ENCODE measurements at places on chromosomes 1 and 21. TPM values are rescaled to one million over a fixed set of nuclear protein-coding genes. Genes with fewer than 3 reads are reported as not detected.

The SLC9C2 gene
- total RNA-seq, result not detected

The BARHL2 gene
- 0.11 TPM for total RNA-seq

The S100A3 gene
- total RNA-seq, result not detected

The PEAR1 gene
- total RNA-seq, result not detected

The C2CD4D gene
- 0.45 TPM for total RNA-seq

The MRAP gene
- total RNA-seq, result not detected

The ACTA1 gene
- 0.16 TPM for total RNA-seq

The IL20 gene
- not detected for total RNA-seq

DNA sequence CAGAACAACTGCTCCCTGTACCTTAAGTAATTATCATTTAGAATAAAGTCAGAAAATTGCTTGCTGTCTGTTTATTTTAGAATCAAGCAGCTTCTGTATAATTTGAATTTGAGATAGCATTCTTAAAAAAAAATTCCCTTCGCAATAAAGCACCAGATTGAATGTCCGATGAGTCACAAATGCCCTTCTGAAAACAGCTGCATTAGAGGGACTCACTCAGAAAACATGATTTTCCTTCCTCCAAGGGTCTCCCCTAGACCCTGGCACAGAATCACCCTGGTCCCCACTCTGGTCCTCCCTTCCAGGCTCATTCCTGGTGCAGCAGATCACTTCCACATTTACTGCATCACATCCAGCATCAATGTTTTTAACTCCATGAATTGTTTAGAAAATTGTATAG lies 471.1 kb upstream of the VAMP3 start:
- DNase-seq, result no peak

DNA sequence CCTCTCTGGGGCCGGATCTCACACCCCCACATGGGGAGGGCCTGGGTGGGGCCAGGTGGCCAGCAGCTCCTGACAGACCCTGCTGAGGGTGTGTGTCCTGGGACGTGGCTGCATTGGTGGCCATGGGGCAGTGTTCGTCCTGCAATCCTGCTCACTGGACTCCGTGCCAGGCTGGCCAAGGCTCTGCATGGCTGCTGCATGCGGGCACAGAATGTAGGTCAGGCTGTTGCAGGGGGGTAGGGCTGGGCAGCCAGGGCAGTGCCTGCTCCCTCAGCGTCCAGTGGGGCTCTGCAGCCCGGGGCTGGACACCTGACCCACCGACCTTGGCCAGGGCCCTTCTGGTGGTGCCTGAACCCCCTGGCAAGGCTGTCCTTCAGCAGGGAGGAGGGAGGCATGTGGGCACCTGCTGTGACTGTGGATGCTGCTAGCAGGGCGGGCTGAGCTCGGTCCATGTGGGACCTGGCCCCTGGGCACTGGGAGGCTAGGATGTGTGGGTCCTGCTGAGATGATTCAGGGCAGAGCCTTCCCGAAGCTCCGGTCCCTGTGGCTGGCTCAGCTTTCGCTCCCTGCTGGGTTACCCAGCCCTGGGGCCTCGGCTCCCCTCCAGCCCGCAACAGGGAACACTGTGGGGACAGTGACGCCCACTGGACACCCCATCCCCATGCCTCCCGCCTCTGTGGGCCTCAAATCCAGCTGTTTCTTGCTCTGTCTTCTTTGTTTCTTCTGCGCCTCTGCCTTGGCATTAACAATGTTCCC lies 14.9 kb upstream of the PLCH2 start:
- DNase-seq, result no peak

- DNase-seq, result peak; percentile 51
Observed at GRCh38 chr1:177913762-177914540, 55.9 kb downstream of the SEC16B start.

- DNase-seq, result no peak
Observed at GRCh38 chr1:230424391-230425251, 1.5 kb downstream of the PGBD5 start.

DNA sequence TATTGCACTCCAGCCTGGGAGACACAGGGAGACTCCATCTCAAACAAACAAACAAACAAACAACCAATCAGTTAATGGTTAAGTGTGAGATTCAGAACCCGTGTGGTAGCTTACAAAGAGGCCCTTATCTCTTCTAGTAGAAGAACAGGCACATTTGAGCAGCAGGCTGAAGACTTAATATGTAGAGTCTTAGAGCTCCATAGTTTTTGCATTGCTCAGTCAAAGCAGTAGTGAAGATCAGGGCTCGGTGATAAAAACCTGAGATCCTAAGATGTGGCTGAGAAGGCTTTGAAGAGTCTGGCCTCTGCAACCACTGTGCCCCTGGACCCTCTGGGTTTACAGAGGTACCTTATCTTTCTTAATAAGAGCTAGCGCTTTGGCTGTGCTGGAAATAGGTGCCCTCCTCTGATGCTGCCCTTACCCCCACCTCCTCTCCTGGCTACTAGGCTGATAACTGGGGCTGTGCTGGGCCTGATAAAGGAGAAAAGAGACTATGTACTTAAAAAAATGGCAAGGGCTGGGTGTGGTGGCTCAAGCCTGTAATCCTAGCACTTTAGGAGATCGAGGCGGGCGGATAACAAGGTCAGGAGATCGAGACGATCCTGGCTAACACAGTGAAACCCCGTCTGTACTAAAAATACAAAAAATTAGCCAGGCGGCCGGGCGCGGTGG lies 10.5 kb upstream of the UCK2 start:
- DNase-seq, result no peak

DNA sequence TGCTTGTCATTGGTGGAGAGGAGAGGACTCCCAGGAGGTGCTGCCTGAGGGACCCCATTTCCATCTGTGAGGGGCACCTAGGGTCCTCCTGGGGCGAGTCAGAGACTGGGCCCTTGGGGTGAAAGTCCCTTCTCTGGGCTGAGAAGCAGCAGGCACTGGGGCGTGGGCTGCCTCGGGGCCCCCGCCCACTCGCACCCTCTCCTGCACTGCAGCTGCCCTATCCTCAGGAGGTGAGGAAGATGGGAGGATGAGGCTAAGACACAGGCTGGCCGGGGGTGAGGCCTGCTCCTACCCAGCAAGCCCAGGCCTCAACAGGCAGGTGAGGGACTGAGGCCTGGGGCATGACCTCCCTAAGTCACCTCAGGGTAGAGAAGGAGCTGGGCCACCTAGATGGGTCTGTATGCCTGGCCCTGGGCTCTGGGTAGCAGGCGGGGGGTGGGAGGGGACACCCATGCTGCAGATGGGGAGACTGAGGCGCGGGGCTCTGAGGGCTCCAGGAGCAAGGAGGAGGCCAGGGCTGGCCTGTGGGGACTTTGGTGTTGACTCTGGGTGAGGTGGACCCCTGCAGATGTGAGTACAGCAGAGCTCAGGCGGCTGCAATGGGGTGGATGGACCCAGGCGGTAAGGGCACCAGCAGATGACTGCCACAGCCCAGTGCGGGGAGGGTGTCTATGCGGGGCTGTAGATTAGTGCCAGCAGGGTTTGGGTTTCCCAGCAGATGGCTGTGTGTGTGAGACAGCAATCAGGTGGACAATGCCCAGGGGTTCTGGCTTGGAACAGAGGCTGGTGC lies 10.4 kb upstream of the ZNF669 start:
- no peak for DNase-seq

DNA sequence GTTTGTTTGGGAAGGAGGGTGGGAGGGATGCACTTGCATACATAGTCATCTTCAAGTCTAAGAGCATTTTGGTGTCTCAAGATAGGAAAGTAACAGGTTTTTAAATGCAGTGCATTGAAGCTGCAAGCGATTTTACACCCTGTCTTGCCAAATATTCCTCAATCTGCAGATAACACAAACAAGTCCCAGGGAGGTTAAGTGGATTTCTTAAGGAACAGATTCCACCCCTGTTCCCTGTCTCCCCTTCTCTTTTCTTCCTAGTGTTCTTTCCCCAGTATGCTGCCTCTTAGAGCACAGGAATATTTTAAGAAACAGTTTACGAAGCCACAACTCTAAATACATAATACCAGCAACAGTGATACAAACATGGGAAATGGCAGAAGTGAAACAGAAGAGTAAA lies 389.9 kb downstream of the PLPP3 start:
- DNase-seq, result no peak

- DNase-seq, result no peak
Observed at GRCh38 chr1:230926182-230926581, 52.5 kb downstream of the TTC13 start.

GRCh38 chr1:156815307-156815826 lies 1.3 kb downstream of the SH2D2A start:
- DNase-seq, result peak; percentile 13

DNA sequence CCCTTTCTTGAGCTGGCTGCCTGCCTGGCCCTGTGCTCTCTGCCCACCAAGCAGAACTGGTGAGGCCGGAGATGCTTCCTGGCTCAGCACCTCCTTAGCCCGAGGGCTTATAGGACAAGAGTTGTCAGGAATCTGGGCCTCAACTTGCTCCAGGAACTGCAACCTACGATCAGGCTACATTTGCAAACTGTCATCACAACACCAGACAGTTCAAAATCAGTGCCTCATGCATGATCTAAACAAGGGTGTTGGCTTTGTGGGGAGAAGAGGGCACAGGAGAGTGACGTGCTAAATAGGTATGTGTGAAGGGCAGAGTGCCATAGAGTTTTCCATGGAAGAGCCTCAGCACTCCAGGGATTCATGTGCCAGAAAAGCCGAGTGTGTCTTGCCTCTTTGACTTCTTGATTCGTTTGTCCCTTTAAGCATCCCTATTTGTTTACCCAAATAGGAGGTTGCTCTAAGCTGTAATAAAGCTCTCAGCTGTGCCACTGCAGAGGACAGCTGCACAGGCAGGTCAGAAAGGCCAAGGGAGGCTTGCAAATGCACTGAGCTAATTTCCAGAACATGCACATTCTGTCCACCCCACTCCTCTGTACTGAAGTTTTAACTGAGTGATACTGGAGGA lies 30.2 kb upstream of the NEK2 start:
- no peak for DNase-seq

DNA sequence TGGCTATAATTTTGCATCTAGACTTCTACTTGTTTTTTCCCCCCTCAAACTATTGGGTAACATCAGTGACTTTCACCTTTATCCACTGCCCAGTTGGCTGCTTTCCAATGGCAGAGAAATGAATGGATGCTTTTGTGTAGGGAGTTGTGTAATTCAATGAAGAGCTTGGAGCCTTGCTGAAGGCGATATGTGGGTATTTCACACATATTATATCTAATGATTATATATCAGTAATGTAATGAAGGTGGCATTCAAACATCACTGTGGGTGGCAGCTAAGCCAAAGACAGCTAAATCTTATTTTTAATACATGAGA lies 81.2 kb downstream of the TGFB2 start:
- DNase-seq, result peak; percentile 94

GRCh38 chr1:12543740-12544154 lies 74.3 kb downstream of the DHRS3 start:
- DNase-seq, result no peak

DNA sequence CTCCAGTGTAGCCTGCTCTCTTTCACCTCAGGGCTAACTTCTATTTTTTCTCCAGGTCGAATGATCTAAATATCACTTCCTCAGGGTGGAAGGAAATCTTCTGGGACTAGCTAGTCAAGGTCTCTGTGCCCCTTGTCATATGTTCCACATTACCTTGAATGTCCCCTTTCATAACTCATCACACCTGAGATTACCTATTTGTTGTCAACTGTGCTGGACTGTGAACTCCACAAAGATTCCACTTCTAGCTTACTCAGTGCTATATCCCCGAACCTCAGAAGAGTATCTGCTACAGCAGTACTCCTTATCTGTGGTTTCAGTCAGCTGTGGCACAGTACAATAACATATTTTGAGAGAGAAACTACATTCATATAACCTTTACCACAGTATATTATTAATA lies 14.6 kb upstream of the SYNJ1 start:
- DNase-seq, result no peak

- no peak for DNase-seq
Observed at GRCh38 chr1:199983531-199983930, 44.0 kb upstream of the NR5A2 start.

DNA sequence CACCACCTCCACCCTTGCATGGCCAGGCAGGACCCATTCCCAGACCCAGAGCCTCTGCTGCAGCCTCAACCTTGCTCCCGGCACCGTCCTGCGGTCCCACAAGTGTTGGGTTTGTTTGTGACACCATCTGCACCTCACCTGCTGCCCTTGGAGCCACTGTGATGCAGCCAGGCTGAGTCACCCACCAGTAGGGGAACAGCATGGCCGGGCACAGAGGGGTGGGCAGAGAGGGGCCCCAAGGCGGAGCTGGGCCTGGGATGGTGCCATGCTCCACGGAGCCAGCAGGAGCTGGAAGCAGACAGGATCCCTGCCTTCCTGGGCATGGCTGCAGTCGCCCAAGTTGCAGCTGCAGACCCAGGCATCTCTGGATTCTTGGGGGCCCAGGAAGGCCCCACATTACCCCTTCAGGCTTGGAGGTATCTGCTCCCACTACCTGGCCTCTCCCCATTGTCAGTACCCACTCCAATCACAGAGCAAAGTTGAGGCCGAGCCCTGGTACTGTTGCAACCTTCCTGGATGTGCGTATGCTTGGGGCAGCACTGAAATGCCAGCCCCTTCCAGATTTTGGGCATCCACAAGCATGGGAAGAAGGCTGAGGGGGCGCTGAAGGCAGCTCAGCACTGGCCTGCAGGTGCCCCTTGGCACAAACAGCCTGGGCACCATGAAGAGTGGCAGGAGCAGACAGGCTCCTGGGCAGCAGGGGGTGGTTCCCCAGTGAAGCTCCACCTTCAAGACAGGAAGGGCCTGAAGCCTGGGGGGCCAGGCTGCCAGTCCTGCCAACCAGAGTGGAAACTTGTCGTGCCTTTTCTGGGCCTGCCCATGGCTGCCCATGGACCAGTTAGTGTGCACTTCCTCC lies 172.8 kb downstream of the MATN1 start:
- DNase-seq, result no peak

DNA sequence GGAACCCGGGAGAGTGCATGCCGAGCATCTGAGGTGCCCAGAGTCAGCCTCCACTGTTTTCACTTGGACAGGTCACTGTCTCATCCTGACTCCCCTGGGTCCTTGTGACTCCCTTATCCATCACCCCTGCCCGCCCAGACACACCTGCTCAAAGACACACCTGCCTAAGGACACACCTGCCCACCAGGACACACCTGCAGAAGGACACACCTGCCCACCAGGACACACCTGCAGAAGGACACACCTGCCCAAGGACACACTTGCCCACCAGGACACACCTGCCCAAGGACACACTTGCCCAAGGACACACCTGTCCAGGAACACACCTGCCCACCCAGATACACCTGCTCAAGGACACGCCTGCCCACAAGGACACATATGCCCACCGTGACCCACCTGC lies 70.8 kb upstream of the ARHGEF16 start:
- no peak for DNase-seq

All from SK-MEL-5 (cell line).